ENCODE measurements at places on chromosomes 7 and 10.

GRCh38 chr10:76778914-76779795 lies 858.5 kb downstream of the KCNMA1 start:
- no peak for DNase-seq

DNA sequence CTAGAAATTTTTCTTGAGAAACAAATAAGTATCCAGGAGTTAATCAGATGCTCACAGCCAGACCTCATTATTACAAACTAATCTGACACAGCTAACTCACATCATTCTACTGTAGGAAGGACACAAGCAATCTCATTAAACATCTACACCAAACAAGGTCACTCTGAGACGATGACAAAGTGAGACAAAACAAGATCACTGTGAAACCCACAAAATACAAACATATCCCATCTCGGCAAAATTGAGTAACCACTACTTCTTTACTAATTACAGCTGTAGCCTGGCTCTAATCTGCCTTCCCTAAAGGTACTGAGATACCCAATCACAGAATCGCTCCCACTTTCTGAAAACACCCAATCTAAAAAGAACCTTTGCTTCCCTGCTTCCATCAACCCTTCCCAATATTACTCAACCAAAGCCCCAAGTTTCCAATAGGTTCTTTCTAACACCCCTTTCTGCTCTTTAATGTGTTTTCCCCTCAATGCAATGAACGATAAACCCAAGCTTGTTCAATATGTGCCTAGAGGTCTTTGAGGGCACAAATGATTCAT lies 26.9 kb downstream of the CCDC6 start:
- DNase-seq, result peak; percentile 68

DNA sequence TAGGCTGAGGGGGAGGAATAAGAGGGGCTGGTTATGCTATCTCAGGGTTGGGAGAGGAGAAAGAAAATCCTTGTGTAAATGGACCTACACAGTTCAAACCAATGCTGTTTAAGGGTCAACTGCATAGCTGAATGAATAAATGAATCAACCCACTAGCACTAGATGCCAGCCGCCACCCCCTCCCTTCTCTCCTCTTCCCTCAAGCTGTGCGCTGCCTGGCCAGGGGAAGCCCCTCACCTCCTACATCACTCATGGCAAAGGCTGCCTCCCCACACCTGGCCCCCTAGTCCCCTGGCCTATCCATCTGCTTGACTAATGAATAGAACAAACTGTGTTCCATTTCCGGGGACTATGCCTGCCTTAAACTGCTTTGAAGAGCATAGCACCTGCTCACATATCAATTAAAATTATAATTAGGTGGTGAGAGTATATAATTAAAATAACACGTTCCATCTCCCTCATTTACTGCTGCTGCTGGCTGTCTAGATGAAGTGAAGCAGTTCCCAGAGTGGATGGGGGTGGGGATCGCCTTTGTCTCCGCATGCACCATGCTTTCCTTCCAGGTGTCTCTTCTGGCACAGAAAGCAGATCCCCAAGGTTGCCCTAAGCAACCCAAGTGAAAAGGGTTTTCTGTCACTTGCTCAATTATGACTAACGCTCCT lies 32.6 kb downstream of the GRID1 start:
- no peak for DNase-seq

GRCh38 chr7:91880016-91880412 lies 488 bp downstream of the MTERF1 start:
- DNase-seq, result no peak

- no peak for DNase-seq
Measured at GRCh38 chr10:118595598-118596425, at the start of gene PRLHR. PRLHR (minus strand) TSS chr10:118595648; CDS start chr10:118595244, 404 bp downstream.

DNA sequence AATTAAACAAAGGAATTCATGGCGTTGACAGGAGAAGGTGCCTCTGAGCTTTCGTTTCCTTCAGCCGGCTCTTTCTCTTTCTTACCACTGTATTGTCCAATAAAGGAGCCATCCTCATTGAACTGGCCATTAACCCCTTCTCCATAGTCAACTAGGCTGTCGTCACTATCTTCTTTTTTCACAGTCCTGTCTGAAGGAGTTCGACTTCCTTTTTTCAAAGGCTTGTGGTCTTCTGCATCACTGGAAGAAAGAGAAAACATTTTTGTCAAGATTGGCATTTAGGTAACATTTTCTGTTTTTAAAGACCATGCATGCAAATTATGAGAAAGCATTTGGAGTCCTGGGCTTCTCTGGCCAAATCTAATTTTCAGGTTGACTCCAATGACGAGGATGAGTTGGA lies 19.7 kb upstream of the LAMB4 start:
- DNase-seq, result no peak

DNA sequence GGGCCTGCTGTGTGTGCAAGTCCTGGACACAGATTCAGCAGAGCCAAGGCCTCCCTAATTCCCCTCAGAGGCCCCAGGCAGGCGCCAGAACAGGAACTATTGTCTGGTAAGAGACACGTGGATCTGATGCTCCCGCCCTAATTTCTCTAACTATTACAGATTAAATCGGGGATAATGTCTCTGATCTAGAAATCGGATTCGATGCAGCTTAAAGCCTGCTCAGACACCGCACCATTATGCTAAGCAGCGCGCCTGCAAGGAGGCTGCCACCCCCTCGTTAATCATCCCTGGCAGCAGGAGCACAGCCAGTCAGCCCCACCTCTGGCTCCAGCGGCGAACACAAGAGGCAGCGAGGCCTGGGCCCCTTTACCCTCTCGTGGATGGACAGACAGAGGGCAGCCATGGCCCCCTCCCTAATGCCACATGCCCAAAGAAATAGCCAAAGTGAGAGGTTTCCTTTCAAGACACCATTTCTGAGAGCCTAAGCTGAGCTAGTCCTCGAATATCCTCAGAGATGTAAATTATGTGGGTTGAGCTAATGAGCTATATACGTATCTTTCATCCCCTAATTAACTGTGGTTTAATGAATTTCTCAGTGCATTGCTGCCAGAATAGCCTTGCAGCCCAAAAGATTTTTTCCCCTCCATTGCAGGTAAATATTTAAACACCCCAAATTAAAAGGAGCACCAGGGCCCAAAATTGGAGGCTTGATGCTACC lies 122.1 kb downstream of the GRID1 start:
- no peak for DNase-seq

DNA sequence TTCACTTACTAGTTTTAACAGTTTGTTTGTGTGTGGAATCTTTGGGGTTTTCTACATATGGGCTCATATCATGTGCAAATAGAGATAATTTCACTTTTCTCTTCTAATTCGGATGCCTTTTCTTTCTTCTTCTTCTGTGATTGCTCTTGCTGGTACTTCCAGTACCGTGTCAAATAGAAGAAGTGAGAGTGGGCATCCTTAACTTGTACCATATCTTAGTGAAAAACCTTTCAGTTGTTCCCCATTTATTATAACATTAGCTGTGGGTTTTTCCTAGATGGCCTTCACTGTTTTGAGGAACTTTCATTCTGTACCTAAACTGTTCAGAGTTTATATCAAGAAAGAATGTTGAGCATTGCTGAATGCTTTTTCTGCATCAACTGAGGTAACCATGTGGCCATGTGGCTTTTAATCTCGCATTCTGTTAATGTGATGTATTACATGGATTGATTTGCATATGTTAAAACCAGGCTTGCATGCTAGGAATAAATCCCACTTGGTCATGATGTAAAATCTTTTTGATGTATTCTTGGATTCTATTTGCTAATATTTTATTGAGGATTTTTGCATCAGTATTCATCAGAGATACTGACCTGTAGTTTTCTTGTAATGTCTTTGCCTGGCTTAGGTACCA lies 78.7 kb downstream of the FAM107B start:
- no peak for DNase-seq

GRCh38 chr7:94440451-94441039 lies 45.9 kb downstream of the COL1A2 start:
- DNase-seq, result no peak

GRCh38 chr7:56083150-56083785 lies 9.5 kb downstream of the PHKG1 start:
- DNase-seq, result no peak

GRCh38 chr7:124489082-124489819 lies 276.3 kb downstream of the GPR37 start:
- DNase-seq, result no peak

- peak; percentile 66 for DNase-seq
Measured at GRCh38 chr10:62870866-62871265, 54.7 kb upstream of the EGR2 start.

DNA sequence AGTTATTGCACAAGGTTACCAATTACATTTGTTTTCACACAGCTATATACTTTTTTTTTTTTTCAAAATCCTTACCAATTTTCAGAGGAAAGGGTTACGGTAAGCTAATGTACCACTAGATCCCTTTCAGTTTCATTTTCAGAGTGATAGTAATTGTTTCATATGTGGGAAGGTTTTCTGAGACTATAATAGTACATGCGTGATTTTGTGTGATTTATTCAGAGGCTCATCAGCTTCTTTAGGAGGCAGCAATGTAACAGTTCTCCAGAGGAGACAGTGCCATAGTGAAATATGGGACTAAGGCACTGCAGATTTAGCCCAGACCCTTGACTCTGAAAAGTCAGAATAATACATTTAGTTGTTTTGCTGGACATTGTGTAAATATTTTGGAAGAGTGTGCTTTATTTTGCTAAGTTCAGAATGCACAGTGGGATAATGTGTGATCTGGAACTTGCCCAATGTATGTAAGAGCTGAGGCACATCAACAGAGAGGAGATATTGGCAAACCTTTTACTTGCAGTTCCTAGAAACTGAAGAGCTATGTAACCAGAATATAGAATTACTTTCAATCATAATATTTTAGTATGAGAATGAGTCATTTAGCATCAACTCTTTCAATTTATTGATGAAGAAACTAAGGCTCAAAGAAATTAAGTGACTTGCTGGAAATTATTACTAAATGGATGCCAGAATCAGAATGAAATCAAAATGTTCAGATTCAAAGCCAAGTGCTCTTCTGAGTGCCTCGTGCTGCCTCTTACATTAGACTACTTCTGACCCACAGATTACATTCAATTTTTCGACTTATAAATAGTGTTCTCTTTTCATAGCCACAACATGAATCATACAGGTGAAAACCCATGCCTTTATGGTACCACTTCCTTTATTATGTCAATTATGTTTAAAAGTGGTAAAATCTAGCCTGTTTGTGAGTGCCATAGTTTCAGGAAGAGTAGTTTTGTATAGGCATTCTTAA lies 207.7 kb upstream of the TEX47 start:
- DNase-seq, result peak; percentile 34

GRCh38 chr7:80386686-80387085 lies 125.2 kb downstream of the GNAT3 start:
- DNase-seq, result no peak

GRCh38 chr10:131001438-131001837 lies 310.1 kb downstream of the TCERG1L start:
- no peak for DNase-seq

DNA sequence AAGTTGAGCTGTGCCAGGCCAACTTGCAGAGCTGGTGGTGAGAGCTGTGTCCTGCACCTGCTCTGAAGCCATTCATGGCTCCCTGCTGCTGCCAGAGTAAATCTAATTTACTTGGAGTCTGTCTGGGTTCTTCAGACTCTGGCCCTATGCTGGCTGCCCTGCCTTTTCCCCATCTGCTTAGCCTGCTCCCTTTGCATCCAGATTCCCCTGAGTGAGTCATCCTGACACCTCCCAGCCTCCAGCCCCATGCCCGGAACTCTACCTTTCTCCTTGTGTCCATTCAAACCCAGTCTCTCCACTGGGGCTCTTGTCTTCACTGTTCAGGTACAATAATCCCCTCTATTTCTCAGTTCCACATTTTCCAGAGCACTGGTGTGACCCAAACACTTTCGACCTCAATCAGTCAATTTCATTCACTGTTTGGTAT lies 434.4 kb upstream of the ZMIZ1 start:
- DNase-seq, result no peak

DNA sequence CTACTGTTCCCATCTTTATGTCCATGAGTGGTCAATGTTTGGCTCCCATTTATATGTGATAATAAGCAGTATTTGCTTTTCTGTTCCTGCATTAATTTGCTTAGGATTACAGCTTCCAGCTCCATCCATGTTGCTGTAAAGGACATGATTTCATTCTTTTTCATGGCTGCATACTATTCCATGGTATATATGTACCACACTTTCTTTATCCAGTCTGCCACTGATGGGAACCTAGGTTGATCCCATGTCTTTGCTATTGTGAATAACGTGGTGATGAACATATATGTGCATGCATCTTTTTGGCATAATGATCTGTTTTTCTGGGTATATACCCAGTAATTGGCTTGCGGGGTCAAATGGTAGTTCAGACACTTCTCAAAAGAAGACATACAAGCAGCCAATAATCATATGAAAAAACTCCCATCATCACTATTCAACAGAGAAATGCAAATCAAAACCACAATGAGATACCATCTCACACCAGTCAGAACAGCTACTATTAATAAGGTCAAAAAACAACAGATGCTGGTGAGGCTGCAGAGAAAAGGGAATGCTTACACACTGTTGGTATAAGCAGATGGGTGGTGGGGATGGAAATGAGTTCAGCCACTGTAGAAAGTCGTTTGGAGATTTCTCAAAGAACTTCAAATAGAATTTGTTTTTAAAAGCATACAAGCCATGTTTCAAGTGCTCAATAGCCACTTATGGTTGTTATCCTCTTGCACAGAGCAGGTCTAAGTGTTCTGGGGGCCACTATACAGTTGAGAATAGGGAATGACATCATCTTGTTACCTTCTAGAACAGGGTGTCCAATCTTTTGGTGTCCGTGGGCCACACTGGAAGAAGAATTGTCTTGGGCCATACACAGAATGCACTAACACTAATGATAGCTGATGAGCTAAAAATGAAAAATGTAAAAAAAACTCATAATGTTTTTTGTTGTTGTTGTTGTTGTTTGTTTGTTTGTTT lies 23.2 kb upstream of the SDK1 start:
- no peak for DNase-seq

Data from activated CD4-positive, alpha-beta T cell treated with anti-CD3 and anti-CD28 coated beads, Interleukin-2, Interleukin-6, amounts not matched to agents 100 ng/mL and 50 ng/mL, durations not matched to agents 16 hours and 8 hours (primary cell).